Coronary artery (tissue), 2 donors: ENCODE measurements at places on chromosomes 5 and 9.

DNA sequence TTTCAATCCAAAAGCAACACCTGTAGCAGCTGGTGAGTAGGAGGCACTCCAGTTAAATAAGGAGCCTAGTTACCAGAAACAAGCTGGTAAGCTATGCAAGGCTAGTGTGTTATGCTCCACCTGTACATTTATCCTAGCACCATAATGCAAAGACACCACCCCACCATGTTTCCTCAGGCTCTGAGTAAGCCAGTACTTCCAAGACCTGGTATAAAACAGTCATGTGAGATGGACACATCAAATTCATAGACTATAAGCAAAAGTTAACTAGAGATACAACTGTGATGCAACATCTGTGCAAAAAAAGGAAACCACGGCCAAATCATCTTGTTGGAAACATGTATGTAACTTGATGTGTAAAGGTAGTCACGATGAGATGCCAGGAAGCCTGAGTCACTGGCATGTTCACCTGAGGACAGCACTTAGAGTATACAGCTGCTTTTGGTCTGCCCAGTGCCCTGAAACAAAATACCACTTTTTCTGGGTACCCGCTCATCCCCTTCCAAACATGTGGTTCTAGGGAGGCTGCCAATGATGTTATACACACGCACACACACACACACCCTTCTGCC lies 66.1 kb downstream of the CDK5RAP2 start:
- no peak for DNase-seq

GRCh38 chr5:168935183-168935582 lies 356.0 kb upstream of the PANK3 start:
- DNase-seq: no peak

DNA sequence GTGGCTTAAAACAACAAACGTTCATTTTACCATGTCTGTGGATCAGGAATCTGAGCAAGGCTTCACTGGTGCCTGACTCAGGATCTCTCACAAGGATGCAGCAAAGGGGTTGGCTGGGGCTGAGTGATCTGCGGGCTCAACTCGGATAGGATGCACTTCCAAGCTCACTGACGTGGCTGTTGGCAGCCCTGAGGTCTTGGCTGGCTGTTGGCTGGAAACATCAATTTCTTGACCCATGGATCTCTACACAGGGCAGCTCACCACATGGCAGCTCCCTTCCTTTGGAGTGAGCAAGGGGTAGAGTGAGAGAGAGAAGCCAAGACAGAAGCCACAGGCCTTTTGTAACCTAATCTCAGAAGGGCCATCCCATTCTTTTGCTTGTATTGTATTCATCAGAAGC lies 202.1 kb downstream of the NXNL2 start:
- no peak for DNase-seq

DNA sequence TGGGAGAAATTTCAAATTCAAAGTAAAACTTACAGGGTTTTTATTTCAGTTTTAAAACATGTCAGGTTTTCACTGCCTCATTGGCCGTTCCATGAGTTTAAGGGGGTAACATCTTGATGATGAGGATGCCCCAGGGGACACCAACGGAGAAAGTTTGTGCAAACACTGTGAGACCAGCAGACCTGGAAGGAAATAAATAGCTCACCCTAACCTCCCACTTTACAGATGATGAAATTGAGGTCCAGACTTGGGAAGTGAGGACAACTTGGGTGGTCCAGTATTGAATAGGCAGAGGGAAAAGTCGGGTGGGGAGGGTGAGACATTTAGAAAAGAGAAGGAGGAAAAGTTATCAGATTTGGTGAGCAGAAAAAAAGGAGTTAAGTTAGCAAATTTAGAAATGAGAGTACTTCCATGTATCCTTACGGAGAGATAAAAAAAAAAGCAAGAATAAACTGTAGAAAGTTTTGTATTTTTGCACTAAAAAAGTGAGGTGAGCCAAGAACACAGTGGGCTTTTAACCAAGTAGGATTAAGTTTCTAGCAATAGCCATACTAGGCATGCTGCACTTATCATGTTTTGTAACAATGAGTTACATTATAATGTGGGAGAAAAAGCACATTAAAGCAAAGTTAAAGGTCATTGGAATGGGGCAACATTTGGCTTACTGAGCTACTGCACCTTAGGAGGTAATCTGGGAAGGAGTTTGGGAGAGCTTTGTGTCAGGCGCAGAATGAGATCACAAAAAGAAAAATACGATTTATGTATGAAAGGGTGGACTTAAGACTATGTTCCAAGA lies 125.1 kb downstream of the GAS1 start:
- DNase-seq: no peak

DNA sequence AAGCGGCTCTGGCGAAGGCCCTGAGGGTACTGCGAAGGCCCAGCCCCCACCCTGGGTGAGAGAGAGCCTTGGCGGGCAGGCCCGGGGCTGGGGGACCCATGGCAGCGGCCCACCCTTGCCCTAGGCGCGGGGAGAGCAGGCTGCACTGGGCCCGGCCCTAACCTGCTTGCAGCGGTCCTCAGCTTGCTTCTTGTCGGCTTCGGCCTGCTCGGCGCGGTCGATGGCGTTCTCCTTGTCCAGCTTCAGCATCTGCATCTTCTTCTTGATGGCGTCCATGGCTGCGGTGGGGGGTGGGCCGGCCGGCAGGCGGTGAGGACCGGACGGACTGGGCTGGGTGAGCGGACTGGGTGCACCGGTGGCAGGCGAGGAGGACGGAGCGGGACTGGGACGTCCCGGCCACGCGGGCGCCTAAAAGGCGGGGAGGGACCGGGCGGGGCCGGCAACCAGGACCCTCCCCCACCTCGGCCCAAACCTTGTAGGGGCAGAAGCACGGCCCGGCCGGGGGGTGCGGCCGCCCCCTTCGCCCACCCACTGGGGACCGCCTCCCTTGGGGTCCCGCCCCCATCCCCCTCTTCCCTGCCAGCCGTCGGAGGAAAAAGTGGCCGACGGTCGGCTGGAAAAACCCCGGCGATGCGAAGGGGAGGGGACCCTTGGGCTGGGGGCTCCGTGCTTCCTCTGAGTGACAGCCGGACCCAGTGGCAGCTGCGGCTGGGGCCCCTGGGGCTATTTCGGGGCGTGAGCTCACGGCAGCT lies at the start of gene TPM2:
Gene TPM2 (minus strand): TSS at position 384 of the 752 bp plus-strand sequence. CDS start 108 bp downstream, at position 276.
- DNase-seq: peak; percentile 95

DNA sequence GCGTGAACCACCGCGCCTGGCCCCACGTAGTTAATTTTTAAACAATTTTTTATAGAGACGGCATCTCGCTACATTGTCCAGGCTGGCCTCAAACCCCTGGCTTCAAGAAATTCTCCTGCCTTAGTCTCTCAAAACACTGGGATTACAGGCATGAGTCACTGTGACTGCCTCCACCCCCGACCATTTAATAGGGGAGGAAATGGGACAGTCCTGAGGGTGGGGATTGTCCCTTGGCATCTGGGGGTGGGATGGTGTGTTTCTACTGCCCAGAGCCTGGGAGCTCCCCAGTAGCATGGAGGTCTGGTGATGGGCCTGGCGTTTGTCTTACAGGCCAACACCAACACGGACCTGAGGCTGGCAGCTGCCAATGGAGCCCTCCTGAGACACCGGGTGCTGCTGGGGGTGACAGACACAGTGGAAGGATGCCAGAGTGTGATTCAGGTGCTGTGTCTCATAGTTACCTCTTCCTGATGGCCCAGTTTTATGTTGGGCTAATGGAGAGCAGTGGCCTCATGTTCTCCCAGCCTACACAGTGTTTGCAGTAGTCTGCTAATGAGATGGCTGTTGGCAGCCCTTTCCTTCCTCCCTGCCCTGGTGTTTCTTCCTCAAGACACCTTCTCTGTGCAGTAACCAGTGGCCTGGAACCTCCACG lies 22.5 kb downstream of the TMEM268 start:
- DNase-seq: no peak

DNA sequence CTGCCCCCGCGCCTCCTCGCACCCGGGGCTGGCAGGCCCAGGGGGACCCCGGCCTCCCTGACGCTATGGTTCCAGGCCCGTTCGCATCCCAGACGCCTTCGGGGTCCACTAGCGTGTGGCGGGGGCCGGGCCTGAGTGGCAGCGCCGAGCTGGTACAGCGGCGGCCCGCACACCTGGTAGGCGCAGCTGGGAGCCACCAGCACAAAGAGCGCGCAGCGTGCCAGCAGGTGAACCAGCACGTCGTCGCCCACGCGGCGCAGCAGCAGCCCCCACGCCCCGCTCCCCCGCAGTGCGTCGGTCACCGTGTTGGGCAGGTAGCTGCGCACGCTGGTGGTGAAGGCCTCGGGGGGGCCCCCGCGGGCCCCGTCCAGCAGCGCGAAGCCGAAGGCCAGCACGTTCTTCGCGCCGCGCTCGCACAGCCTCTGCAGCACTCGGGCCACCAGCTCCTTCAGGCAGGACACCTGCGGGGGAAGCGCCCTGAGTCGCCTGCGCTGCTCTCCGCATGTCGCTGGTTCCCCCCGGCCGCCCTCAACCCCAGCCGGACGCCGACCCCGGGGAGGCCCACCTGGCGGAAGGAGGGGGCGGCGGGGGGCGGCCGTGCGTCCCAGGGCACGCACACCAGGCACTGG lies 548 bp downstream of the TERT start:
- DNase-seq: peak; percentile 60
